ENCODE measurements at places on chromosomes 12 and 14.

GRCh38 chr12:30197392-30198057 lies 413.8 kb upstream of the TMTC1 start:
- DNase-seq, result no peak

- peak; percentile 11 for DNase-seq
These were observed 255.8 kb upstream of the CRY1 start for GRCh38 chr12:107349008-107349747.

DNA sequence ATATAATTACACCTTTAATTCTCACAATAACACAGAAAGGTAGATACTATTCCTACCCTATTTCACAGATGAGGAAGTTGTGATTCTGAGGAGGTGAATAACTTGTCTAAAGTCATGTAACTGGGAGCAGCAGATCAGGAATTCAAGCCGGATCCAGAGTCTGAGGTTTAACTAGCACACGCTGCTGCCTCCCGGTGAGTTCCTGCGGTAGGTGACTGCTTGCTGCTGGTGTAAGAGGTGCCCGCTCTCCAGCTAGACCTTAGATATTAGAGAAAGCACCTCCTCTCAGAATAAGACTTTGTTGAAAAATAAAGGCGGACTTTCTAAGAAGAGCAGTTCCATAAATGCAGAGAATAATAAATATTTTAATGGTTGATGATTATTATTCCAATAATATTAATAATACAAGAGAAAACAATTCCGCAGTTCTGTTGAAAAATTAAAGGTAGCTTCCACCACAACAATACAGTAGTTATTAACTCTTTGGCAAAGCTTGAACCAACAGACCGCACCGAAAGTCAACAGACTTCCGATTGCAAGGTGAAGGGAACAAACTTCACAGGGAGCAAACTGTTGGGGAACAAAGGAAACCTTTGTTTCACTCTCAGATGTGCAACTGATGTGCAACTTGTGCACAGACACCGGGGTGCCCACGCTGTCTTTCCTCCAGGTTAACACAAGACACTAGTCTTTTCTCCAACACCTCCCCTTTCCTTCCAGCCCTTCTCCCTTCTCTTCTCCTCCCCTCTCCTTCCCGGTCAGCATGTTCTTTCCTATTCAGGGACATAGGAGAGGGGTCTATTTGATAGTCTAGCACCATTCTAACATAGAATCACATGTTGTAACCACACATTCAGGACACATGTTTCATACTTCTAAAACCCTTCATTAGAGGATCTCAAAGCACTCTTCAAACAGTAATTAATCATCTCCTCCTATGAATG lies 73.2 kb upstream of the EGLN3 start:
- no peak for DNase-seq

GRCh38 chr12:38053113-38053512 lies 263.5 kb upstream of the ALG10B start:
- no peak for DNase-seq

DNA sequence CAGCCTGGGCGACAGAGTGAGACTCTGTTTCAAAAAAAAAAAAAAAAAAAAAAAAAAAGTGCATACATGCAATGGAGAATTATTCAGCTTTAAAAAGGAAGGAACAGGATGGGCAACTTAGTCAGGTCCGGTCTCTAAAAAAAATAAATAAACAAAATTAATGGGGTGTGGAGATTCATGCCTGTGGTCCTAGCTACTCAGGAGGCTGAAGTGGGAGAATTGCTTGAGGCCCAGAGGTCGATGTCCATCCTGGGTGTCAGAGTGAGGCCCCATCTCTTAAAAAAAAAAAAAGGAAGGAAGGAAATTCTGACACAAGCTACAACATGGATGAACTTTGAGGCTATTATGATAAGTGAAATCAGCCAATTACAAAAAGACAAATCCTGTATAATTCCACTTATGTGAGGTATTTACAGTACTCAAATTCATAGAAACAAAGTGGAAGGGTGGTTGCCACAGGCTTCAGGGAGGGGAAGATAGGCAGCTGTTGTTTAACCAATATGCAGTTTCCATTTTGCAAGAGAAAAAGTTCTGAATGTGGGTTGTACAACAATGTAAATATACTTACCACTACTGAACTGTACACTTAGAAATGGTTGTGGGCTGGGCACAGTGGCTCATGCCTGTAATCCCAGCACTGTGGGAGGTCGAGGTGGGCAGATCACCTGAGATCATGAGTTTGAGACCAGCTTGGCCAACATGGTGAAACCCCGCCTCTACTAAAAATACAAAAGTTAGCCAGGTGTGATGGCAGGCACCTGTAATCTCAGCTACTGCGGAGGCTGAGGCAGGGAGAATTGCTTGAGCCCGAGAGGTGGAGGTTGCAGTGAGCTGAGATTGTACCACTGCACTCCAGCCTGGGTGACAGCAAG lies 12.3 kb upstream of the APOF start:
- DNase-seq, result no peak

- peak; percentile 75 for DNase-seq
These were observed 33.6 kb downstream of the CMKLR1 start for GRCh38 chr12:108305520-108305919.

DNA sequence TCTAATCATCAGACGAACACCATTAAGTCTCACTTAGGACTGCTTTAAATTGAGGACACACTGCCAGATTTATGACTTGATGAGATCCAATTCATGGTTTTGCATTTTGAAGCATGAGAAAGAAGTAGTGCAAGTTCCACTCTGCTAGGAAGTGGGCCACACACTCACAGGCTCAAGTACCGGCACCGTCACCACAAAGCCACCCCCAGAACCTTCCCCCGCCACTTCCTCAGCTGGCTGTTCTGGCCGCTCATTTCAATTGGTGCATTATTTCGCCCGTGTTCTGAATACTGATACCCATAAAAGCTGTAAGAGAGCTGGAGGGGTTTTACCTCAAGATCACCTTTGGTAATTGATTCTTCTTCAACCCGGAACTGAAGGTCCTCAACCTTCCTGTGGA lies 70.1 kb downstream of the CLIP1 start:
- DNase-seq, result no peak

DNA sequence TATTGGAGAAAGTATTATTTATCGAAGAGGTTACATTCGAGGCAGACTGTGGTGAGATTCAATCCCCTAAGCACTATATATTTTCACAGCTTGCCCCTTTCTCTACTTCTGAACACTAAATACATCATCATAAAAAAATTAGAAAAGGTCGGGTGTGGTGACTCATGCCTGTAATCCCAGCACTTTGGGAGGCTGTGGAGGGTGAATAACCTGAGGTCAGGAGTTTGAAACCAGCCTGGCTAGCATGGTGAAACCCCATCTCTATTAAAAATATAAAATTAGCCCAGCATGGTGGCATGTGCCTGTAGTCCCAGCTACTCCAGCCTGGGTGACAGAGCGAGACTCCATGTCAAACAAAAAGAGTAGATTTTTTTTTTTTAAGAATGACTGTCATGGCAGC lies 70.6 kb upstream of the MYF6 start:
- no peak for DNase-seq

- DNase-seq, result no peak
These were observed 32.3 kb upstream of the ANKS1B start for GRCh38 chr12:100017056-100017455.

DNA sequence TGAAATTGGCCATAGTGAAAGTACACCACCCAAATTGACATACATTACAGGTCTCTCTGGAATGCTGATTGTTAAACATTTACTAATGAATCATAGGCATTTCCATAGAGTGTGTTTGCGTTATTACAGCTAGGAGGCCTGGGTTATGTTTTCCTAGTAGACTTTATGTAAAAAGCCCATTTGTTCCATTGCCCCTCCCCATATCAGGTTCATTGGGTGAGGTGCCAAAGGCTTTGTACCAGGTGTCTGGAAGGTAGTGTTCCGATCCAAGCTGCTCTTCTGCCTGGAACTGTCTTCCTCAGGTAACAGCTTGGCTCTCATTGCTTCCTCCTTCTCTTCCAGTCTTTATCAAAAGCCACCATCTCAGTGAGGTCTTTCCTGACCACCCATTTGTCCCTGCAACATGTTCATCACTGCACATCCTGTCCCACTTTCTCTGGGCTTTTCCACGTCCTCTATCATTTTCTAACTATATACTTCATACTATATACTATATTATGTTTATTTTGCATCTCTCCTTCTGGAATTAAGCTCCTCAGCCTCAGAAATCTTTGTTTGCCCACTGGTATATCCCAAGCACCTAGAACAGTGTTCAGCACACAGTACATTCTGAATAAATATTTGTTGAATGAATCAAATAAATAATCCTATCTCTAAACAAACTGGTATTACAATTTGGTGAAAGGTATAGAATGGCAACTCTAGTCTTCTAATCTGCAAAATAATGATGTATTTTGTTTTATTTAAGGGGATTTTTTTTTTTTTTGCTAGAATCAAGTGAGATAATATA lies 252.3 kb downstream of the KTN1 start:
- DNase-seq, result no peak

- no peak for DNase-seq
These were observed 66.0 kb downstream of the NT5DC3 start for GRCh38 chr12:103774977-103775560.

DNA sequence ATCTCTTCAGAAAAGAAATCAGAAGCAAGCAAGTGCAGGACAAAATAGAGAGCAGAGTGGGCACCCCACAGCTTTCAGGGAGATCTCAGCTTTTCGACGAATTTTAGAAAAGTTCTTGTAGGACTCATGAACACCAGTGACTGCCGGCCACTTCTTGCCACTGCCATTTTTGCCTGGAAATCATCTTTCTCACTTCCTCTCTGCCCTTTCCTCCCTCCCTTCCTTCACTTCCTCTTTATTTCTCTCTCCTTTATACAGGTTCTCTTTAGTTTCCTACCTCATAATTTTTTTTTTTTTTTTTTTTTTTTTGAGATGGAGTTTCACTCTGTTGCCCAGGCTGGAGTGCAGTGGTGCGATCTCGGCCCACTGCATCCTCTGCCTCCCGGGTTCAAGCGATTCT lies 185.6 kb downstream of the APAF1 start:
- no peak for DNase-seq

DNA sequence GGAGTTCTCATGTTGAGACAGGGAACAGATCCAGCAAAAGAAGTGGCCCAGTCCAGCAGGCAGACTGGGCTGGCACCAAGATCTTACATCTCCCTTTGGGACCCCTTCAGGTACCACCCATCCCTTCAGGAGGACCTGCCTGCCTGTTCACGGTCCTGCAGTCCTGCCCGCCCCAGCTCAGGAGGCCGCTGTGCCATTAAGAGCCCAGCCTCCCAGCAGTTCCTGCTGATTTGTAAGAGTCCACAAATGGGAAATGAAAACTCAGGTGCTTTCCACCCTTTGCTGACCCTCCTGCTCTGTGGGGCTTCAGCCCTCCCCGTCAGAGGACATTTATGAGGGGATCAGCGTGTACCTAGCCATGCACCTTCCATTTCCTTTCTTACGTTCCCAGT lies 39.5 kb downstream of the C14orf132 start:
- no peak for DNase-seq

- no peak for DNase-seq
These were observed 201.8 kb upstream of the CCDC196 start for GRCh38 chr14:66284346-66284745.

GRCh38 chr14:79407572-79407971 lies 803.7 kb downstream of the DIO2 start:
- DNase-seq, result no peak

GRCh38 chr12:31388713-31389112 lies 62.8 kb upstream of the SINHCAF start:
- no peak for DNase-seq

GRCh38 chr14:82180139-82180538 lies 646.5 kb upstream of the SEL1L start:
- DNase-seq, result no peak

DNA sequence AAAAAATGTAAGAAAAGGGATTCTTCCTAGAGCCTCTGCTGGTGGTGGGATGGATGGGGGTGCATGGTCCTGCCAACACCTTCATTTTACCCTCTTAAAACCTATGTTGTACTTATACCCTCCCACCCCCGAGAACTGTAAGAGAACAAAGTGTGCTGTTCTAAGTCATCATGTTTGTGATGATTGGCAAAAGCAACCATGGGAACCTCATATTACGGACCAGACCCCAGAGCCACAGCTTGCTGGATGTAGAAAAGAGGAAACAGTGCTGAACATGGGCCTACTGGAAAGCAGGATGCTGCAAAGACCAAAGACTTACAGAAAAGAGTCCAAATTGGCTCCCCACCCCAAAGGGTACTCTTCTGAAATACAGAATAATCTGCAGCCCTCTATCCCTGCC lies 311.2 kb downstream of the DUSP6 start:
- DNase-seq, result no peak

- no peak for DNase-seq
These were observed 183.8 kb downstream of the ACSS3 start for GRCh38 chr12:81261508-81262207.

DNA sequence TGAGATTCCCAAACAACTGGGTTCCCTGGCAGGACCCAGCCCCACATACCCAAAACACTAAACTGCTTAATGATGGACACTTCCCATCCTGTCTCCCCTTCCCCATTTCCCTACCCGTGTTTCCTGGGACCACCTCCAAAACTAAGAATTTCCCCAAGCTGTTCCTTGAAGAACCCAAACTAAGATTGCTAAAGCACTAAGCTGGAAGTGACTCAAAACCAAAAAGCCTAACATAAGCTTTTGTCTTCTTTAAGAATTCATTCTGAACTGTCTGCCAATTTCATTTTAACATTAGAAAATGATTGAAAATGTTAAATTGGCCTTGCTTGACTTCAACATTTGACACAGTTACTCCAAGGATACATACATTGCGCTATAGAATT lies 29.5 kb upstream of the STAB2 start:
- DNase-seq, result no peak

GRCh38 chr12:122190842-122191668 lies 8.1 kb downstream of the LRRC43 start:
- DNase-seq, result peak; percentile 16

- DNase-seq, result no peak
These were observed 18.7 kb downstream of the ZFYVE21 start for GRCh38 chr14:103734081-103734888.

GRCh38 chr14:91519239-91520036 lies 9.3 kb upstream of the PPP4R3A start:
- no peak for DNase-seq

DNA sequence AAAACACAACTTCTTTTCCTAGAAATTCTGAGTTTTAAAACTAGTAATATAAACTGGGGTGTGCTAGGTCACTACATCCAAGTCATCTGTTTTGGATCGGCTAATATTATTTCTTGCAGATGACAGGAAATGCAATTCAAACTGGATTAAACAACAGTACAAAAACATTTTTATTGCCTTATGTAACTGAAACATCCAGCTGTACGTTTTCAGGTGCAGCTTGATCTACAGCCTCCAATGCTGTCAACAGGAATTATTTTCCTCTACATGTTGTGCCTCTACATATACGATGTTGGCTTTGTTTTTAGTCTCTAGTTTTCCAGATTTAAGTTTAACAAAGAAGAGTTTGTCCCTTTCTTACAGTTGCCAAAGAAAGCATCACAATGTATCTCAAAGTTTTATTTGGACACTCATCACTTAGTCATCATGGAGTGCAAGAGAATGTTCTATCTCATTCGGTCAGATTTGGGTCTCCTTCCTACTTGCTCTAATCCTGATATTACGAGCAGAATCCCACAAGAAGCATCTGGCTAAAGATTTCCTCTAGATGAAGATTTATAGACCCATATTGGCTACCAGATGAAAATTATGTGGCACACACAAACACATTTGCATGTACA lies 326.7 kb downstream of the SLC6A15 start:
- no peak for DNase-seq

Data from AG09319 (cell line).